ENCODE measurements at places on chromosomes 1 and 21. TPM values are rescaled to one million over a fixed set of nuclear protein-coding genes. Genes with fewer than 3 reads are reported as not detected.
A peak's percentile ranks its signal among the peaks of the same experiment; 100 is the strongest.

The SERTAD4 gene
- total RNA-seq, result 0.22 TPM

The CTSE gene
- total RNA-seq, result not detected

The MIGA1 gene
- 20.8 TPM for total RNA-seq

The CBR3 gene
- 2.4 TPM for total RNA-seq

The SH2D1B gene
- total RNA-seq, result not detected

DNA sequence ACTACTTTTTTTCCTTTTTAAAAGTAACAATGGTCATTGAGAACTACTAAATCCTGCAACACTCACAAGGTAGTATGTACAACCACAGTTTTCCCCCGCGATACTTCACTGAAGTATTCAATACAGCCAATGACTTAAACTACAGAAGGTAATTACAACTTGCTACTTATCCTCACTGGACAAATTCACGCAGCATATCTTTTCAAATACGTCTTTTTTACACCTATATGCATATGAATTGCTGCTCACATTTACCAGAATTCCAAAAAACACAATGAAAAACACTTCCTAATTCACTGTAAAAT, 12.4 kb downstream of the NRIP1 start:
- no peak for DNase-seq

GRCh38 chr1:198679535-198680173, 40.8 kb downstream of the PTPRC start:
- DNase-seq, result no peak

- no peak for DNase-seq
These were observed 1.8 kb upstream of the CSMD2 start for GRCh38 chr1:34166625-34167361.

GRCh38 chr1:177190308-177190970, 19.7 kb downstream of the BRINP2 start:
- no peak for DNase-seq

- DNase-seq, result no peak
These were observed 68.3 kb upstream of the GJB5 start for GRCh38 chr1:34686531-34686930.

GRCh38 chr1:8598783-8599182, 218.7 kb downstream of the RERE start:
- peak; percentile 20 for DNase-seq

GRCh38 chr1:9476790-9477463, 62.3 kb upstream of the SLC25A33 start:
- DNase-seq, result no peak

DNA sequence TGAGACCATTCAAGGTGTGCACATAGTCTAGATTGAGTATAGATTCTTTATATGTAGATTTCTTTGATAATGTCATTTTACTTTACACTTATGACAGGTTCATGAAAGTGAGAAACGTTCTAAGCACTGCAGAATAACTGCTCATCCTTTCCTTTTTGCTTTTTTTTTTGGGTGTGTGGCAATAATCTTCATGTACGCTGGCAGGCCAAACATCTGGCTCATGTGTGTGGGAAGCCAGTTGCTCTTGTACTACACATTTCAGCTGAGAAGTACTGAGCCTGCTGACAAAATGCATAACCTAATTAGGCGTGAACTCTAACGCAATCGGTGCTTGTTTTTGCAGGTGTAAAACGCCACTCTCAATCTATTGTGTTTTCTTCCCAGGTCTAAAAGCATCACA, 350.8 kb upstream of the KAZN start:
- DNase-seq, result no peak

DNA sequence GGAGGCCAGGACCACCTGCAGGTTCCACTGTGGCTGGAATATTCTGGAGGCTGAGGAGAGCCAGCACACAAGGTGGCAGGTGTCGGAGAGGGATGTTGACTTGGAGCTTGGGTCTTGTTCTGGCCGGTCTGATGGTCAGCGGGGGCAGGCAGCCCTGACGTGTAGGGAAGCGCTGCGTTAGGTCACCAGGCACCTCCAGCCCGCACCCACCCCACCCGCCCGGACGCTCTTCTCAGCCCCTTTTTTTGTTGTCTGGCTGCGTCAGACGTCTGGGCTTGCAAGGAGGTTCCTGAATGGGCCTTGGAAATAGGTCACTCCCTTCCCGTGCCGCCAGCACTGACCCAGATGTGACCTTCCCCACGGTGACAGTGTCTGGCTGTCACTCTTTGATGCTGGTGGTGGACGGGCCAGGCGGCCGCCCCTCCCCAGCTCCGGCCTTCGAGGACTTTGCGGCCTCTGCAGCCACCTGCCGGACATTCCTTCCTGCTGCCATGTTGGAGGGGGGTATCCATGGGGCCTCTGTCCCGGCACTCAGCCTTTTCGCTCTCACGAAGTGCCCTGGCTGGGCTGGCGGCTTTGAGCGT, 30.1 kb downstream of the SPSB1 start:
- DNase-seq, result peak; percentile 73

DNA sequence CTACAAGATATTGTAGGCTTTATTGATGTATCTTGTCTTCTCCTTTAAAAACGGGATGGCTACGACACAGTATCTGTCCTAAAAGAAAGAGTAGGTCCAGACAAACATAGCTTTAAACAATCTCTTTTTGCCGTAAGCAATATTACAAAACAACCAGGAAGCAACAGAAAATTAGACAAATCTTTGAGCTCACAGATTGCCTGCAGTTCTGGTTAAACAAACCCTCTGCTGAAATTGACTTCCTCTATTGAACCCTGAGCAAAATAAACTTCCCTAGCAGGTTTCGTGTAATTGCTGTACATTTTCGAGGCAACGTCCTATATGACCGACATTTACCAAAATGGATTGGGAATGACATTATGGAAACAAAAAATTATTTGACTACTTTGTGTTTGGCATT, 50.6 kb downstream of the CHML start:
- DNase-seq, result no peak
